ENCODE measurements at places on chromosomes 12 and 14. TPM values are rescaled to one million over a fixed set of nuclear protein-coding genes. Genes with fewer than 3 reads are reported as not detected.

CARMIL3 gene
- total RNA-seq: not detected

LIN7A gene
- total RNA-seq: 36.6 TPM

TAS2R8 gene
- total RNA-seq: not detected

KDM5A gene
- total RNA-seq: 53.3 TPM

CLEC9A gene
- total RNA-seq: not detected

OLR1 gene
- total RNA-seq: 1.2 TPM

CD27 gene
- total RNA-seq: not detected

All from regular cardiac myocyte (primary cell).